Cerebellar nuclear complex (tissue), 1 donor: ENCODE measurements at places on chromosomes 3 and 15.

GRCh38 chr15:94692710-94693109, 461.3 kb downstream of the MCTP2 start:
- no peak for DNase-seq

- no peak for DNase-seq
Observed at GRCh38 chr3:42868841-42869240, 6.8 kb downstream of the CYP8B1 start.

GRCh38 chr15:87949151-87949574, 307.4 kb downstream of the NTRK3 start:
- no peak for DNase-seq

GRCh38 chr15:70597056-70597603, 166.2 kb downstream of the UACA start:
- DNase-seq, result no peak

GRCh38 chr3:77718311-77718710, 678.4 kb downstream of the ROBO2 start:
- no peak for DNase-seq

- no peak for DNase-seq
Observed at GRCh38 chr15:55494931-55495330, 13.1 kb downstream of the DNAAF4 start.

GRCh38 chr15:58407236-58407775, 24.5 kb upstream of the LIPC start:
- no peak for DNase-seq

DNA sequence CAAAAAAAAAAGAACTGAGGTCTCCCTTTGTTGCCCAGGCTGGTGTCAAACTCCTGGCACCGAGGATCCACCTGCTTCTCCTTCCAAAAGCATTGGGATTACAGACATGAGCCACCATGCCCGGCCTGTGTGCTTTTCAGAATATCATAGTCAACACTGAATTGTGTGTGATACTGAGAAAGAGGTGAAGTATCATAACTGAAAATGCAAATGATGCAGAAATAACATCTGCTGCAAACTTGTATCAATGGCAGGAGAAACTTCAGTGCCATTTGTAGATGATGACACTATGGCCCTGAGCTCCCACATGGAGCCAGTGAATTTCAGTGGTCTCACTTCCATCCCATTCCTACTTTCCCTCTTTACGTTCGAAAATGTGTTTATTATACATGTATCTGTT, 21.9 kb downstream of the IL12A start:
- no peak for DNase-seq

GRCh38 chr15:99703603-99704443, 29.4 kb downstream of the LYSMD4 start:
- no peak for DNase-seq

GRCh38 chr3:115581362-115582135, 41.8 kb upstream of the GAP43 start:
- no peak for DNase-seq

DNA sequence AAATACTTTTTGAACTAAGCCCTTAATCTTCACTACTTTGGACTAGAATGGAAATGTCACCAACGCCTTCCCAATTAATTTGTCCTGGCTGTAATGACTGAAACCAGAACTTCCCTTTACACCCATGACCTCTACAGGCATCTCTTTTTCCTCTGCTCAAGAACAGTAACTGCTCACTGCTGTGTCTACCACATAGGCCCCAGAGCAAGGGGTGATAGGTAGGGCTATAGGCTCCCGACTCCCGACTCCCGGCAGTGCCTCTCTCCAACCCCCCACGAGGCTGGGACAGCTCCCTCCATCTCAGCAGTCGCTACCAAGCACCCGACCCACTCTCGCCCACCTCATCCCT, 384 bp upstream of the LEKR1 start:
- DNase-seq, result no peak

DNA sequence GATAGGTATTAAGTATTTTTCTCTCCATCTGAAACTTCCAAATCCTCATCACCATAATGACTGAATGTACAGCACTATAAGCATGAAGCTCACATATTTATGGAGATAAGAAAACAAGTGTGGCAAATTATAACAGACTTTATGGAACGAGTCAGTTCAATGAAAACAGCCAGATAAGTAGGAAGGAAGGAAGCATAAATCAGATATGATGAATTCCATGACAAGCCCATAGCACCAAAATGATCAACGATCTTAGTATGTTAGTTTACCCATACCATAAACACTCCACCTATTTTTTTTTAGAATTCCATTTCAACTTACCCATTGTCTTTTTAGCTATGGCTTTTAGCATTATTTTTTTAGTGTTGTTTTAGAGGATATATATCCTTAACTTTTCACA, 169.5 kb downstream of the TNIK start:
- DNase-seq, result no peak

DNA sequence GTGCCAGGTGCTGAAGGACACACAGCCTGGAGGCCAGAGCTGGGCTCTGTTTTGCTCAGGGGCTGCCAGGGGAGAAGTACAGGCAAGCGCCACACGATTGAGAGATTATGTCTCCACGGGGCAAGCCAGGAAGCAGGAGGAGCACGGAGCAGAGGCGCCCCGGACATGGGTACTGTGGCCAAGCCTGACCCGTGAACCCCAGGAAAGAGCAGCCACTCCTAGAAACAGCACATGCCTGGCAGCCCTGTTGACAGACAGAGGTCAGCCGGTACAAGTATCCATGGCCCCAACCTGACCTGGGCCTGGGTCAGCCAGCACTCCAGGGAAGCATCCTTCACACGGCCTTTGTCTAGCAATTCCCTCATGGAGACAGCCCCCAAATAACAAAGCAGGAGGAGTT, 89.4 kb downstream of the ADAMTS17 start:
- no peak for DNase-seq

- DNase-seq, result no peak
Observed at GRCh38 chr3:42631620-42632019, 21.9 kb upstream of the ZBTB47 start.

GRCh38 chr3:171190668-171191067, 164.1 kb upstream of the SLC2A2 start:
- DNase-seq, result no peak

GRCh38 chr15:59998950-59999611, 5.0 kb upstream of the FOXB1 start:
- DNase-seq, result no peak

DNA sequence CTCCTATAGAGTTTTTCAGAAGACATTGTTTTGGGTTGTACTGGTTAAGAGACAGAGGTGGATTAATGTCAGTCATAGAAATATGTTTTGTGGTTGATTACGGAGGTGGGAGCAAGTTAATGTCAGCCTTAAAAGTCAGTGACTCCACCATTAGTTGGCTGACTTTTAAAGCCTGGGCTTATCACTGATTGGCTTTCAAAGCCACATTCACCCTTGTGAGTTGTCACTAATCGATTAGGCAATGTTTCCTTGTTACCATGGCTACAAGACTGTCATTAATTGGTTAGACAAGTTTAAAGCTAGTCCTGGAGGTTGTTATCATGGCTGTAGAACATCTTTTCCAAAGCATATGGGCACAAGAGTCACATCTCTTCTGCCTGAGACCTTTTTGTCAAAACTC, 73.0 kb downstream of the NEO1 start:
- DNase-seq, result no peak

DNA sequence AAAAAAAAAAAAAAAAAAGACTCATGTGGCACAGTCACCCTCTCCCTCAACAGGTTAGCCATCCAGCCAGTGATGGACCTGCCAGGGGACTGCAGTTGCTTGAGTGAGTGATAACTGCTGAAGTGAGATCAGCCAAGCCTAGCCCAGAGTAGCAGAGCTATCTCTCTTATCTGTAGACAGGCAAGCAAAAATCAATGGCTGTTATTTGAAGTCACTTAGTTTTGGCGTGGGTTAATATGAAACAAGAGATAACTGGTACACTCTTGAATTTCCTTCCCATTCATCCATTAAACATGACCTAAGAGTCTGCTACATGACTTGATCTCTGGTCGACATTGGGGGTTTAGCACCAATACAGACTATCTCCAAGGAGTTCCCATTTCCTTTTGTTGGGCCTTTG, 51.2 kb upstream of the TNIK start:
- DNase-seq, result no peak

DNA sequence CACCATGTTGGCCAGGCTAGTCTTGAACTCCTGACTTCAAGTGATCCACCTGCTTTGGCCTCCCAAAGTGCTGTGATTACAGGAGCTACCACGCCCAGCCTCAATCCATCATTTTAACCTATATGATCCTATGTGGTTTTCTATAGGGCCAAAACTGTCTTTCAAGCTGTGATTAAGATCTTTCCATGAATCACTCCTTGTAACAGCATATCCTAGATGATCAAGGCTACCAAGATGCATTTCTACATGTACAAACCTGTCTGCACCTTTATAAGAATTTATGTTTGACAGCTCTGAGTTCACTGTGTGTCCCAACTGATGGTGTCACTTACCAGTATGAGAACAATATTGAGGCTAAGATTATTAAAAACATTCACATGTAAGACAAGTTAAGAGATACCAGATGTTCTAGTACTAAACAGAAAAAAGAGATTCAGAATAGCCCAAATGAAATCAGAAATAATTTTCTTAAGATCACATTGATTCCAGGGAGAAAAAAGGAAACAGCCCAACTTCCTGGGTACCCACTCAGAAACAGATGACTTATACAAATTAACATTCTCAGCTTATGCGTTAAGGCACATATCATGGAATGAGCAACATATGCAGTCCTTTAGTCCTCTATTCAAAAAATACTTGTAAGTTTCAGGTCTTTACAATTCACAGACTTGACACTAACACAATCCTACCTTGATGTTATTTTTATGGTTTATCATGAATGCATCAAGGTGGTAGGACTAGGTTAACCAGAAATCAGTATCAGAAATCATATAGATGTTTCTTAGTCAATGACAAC, 24.8 kb upstream of the PPIB start:
- no peak for DNase-seq

GRCh38 chr15:67076147-67076843, 10.9 kb downstream of the SMAD3 start:
- no peak for DNase-seq

DNA sequence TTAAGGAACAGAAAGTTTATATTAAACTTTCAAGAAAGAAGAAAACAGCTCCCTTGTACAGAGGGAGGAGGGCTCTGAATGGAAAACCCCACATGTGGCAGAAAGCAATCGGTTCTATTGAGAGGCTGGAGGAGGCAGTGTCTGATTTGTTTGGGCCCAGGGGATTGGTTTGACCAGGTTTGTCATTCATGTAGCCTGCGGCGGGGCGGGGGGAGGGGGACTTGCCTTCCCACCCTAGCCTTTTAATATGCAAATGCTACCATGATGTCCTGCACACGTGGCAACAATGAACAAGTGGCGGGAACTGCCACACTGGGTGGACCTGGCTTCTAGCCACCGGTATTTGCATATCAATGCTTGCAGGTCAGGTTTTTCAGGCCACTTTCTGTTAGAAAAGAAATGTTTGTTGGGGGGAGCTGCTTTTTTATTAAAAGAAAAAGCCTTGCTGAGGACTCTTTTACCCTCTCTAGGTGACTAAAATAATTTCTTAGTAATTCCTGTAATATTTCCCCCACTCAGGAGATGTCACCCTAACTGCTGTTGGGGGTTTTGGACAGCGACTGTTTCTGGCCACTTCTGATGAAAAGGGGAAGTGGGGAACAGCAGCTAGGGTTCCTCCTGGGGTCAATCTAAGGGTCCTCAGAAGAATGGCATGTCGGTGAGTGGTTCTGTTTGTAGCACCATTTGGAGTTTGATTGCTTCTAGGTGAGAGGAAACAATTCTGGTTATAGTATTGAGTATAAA, 691.2 kb downstream of the TBL1XR1 start:
- DNase-seq, result no peak

GRCh38 chr3:173584838-173585831, 187.6 kb downstream of the NLGN1 start:
- no peak for DNase-seq

- no peak for DNase-seq
Observed at GRCh38 chr3:5580826-5581225, 393.3 kb downstream of the EDEM1 start.

DNA sequence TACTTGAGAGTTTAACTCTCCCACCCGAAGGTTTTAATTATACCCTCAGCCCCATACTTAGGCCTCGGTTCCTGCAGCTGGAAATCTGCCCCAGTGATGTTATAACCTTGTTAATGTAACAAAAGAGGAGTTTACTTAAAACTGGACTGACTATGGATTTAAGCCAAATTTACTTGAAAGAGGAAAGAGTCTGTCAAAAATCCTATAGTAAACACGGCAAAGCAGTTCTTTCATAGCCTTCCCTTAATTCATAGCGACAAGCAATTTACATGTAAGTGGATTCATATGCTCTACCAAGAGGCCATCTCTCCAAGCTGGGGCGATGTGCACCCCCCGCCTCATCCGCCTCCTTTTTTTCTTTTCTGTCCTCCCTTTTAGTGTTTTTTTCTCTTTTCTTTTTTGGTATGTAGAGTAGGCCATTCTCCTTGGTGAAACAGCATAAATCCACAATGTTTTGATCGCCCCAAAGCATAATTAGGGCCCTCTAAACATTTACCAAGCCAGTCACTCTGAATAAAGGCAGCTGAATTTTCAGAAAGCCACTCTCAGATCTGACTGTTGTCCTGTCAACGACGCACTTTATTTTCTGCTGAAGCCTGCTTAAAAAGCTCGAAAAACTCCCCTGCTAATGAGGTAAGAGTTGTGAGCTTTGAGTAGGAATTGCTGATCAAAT, 373.1 kb upstream of the WNT5A start:
- no peak for DNase-seq

- no peak for DNase-seq
Observed at GRCh38 chr3:144923046-144923775, 951.6 kb downstream of the DIPK2A start.

DNA sequence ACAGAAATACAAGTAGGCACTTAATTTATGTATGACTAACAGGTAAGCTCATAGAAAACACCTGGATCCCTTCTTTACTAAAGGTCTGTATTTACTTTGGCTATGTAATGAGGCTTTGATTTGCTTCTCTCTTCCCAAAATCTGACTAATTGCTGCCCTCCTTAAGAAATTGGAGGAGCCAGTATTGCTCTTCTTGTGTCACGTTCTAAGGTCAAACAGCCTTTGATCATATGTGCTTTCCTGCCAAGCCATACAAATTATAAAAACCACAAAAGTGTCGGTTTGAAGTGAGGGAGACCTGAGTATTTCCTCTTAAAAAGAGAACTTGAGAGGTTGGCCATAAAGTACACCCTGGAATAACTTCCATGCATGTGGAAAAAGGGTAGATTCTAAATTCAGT, 112.1 kb upstream of the MB21D2 start:
- DNase-seq, result no peak

DNA sequence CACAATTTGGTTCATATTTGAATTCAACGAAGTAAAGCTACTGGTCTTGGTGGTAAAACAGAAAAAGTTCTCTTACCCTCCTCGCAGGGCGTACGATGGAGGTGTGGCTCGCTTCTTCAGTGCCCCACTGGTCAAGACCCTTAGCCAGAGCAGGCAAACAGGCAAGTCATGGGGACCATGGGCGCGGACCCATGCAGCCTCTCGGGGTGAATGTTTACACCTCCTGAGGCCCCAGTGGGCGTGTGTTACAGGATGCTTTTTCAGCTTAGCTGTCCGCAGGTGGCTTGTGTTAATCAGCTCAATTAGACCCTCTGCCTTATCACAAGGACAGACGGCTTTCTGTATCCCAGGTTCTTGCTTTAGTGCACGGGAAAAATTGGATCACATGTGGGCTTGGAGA, 991.8 kb downstream of the GBE1 start:
- DNase-seq, result no peak
